Fibroblast of skin of right biceps (primary cell): ENCODE measurements at places on chromosomes 6 and 20.
A peak's percentile ranks its signal among the peaks of the same experiment; 100 is the strongest.

GRCh38 chr20:57767441-57767840 is 57.6 kb upstream of the PMEPA1 start:
- no peak for DNase-seq

DNA sequence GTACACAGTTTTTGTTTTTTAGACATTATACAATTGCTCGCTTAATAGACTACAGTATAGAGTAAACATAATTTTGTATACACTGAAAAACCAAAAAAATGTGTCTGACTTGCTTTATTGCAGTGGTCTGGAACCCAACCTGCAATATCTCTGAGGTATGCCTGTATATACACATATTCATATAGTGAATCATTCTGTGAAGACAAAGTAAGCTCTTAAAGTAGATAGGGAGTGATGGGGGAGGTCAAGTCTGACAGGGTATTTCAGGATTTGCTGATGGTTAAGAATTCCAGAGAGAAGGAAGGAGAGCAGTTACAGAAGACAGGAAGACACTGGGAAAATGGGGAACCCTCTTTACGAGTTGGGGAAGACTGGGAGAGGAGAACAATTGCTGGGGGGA is 417.9 kb downstream of the CD109 start:
- peak; percentile 73 for DNase-seq

DNA sequence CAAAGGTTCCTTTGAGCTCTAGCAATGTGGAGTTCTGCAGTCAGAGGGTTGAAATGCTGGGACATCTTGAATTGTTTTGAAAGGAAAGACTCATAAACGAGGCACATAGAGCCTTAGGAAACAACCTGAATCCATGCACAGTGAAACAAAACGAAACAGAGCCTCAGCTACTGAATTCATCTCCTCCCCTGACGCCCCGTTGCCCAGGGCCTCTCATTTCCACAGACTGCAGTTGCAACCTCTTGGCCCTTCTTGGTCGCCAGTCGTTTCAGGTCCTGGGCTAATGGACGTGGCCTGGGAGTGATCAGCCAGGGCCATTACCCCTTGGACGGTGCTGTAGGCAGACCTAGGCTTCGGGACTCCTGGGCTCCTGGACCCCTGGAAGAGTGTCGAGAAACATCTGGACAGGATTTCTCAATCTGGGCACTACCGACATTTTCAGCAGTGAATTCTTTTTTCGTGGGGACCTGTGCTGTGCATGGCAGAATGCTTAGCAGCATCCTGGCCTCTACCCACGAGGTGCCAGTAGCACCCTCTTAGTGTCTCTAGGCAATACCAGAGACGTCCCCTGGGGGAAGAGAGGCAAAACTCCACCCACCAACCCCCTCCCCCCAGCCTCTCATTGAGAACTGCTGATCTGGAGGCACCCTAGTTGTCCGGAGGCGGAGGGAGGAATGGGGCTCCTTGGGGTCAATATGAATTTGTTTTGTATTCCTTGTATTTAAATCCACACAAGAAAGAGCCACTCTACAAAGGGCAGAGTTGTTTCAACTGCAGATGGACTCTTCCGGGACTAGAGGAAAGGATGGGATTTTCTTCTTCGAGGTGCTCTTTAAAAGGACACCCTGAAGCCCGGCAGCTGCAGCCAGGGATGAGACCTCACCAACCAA is 50.2 kb downstream of the TMEM242 start:
- no peak for DNase-seq

DNA sequence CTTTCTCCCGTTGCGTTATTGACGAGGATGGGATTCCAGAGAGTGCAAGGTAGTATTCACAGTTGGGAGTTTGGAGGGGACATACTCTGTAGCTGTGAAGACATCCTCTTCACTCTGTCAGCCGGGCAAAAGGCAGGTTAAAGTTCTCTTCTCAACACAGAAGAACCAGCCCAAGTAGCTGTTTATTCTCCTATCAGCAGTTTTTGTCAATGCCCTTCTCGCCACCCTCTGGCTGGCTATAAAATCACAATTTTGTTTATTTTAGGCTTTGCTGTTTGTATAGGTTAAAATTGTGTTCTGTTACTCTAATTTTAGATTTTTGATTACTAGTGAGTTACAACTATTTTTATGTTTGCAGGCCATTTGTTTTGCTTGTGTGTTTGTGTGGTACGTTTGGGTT is 37.9 kb upstream of the MAS1 start:
- peak; percentile 11 for DNase-seq

GRCh38 chr6:69349771-69350170 is 447.0 kb downstream of the LMBRD1 start:
- no peak for DNase-seq

- no peak for DNase-seq
Measured at GRCh38 chr20:64050261-64051032, 1.0 kb upstream of the SOX18 start.
